ENCODE measurements at places on chromosomes 1 and 21.
A peak's percentile ranks its signal among the peaks of the same experiment; 100 is the strongest.

DNA sequence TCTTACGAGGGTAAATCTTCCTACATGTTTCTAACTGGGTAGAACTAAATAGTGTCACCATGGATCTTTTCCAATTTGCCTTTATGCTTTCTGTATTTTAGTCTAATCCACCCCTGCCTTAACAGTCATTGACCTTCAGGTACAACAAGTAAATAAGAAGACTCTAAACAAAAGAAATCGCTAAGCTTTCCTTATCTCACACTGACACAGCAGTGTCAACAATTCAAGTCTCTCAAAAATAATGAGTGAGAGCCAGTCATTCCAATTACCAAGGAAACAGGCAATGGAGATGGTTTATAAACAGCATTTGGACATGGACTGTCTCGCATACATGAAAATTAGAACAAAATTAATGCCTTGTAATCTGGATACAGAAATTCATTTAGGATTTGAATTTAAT lies 365.8 kb downstream of the VAV3 start:
- no peak for DNase-seq

DNA sequence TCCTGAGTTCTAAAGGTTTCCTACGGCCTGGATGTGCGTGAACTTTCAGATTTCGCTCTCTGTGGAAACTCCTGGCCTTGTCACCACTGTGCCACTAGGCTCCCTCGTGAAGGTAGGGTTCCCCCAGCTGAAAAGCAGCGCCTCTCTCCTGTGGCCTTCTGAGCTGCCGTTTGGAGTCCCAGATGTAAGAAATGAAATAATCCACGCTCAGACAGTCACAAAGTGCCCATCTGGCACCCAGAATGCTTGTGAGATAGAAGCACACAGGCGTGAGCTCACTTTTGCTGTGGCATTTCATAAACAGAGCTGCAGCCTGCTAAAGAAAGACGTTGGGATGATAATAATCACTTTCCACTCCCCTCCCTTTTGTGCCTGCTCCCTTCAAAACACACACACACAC lies 65.8 kb downstream of the LMO4 start:
- peak; percentile 8 for DNase-seq

DNA sequence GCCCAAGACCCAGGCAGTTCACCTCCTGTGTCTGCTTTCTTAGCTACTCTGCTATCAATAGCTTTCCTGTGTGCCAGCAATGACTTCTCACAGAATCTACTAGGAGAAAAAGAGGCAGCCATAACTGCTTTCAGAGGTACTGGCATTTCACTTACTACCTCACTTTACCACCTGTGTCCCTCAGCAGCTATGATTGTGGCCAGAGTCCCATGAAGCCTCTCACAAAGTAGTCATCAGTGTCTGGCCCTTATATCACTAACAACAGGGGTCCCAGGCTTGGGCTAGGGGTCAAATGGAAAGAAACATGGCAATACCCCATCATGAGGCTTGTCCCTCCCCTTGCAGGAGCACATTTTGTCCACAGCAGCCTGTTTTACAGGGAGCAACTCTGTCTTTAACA lies 62.7 kb upstream of the EPS8L3 start:
- no peak for DNase-seq

GRCh38 chr1:59831529-59831928 lies 16.8 kb downstream of the HOOK1 start:
- DNase-seq: no peak

DNA sequence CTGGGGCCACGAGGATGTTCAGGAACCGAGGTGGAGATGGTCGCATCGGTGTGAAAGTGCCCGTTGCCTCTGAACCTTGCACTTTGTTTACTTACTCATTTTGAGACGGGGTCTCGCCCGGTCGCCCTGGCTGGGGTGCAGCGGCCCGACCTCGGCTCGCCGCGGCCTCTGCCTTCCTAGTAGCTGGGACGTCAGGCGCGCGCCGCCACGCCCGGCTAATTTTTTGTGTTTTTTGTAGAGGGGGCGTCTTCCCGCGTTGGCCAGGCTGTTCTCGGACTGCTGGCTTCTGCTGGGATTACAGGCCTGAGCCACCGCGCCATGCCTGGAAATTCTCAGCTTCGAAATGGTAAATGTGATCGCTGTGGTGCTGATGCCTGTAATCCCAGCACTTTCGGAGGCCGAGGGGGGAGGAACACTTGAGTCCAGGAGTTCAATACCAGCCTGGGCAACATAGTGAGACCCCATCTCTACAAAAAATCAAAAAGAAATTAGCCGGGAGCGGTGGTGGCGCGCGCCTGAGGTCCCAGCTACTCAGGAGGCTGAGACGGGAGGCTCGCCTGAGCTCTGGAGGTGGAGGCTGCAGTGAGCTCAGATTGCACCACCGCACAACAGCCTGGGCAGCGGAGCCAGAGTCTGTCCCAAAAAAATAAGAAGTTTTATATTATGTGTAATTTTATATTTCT lies 684 bp upstream of the MRPL20 start:
- peak; percentile 27 for DNase-seq

GRCh38 chr1:86201311-86201710 lies 44.7 kb upstream of the COL24A1 start:
- no peak for DNase-seq

- DNase-seq: no peak
Measured at GRCh38 chr1:115170961-115171392, 81.7 kb upstream of the TSPAN2 start.

DNA sequence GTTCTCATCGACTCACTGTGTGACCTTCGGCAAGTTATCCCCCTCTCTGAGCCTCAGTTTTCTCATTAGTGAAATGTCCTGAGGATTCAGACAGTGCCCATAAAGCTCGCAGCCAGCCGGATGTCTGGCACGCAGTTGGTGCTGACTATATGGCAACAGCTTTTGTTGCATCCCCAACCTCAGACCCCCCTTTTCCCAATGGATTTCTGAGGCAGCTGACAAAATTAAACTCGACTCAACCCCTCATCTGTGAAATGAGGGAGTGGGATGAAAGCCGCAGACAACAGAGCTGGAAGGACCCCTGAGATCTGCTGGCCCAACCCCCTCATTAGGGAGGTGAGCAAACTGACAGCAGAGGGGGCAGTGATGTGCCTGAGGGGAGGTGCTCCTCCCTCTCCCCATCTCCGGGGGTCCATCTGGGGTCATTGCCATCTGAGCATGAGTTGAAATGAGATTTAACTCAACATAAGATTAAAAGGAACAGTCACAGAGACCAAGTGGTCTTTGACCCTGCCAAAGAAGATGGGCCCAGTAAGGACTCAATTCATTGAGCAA lies 40.4 kb downstream of the NKAIN1 start:
- no peak for DNase-seq

- peak; percentile 17 for DNase-seq
Measured at GRCh38 chr21:38114717-38115333, 142.0 kb upstream of the KCNJ15 start.

DNA sequence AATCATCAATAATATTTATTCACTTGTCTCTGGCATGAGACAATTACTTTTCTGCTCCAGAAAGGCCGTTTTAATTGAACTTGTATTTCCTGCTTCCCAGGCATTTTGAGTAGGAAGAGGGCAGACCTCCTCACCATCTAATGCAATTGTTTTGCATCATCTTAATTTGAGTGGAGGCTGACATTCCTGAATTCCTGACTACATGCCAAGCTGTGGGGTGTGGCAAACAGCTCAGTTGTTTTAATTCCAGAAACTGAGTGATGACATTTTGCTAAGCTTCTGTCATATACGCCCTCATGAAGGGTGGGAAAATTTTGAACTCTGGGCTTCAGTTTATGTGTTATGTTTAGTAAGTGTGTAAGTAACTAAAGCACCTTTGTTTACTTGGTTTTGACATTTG lies 125.4 kb upstream of the USP25 start:
- no peak for DNase-seq

DNA sequence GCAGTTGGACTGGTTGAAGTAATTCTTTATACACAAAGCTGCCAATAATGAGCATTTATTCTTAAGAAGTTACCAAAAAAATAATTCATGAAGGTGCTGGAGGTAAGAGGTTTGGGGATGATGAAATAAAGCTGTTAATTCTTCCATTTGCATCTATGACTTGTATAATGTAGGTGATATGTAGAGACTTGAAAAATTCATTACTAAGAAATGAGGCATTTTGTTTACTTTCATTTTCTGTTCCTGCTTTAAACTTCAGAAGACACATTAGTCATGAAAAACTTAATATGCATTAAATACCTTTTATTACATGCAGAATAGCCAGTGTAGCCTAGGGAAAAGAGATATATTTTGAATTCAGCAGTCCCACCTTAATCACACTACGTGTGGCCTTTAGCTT lies 214.2 kb downstream of the SLC44A5 start:
- peak; percentile 22 for DNase-seq

DNA sequence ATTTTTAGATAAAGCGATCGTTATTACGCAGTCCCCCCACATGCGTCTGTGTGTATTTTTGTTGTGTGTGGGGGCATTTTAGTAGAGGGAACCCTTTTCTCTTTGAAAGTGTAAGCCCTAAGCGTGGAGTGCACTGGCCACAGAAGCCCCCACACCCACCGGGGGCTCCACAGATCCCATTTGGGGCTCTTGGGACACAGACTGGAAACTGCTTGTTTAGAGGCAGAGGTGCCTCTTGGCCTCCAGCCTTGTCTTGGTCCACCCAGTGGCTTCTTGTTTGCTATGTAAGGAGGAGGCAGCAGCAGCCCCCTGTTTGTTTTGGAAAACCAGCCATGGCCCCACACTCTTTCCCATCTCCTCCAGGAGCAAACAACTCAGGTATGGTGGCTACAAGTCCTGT lies 42.8 kb downstream of the SLC37A1 start:
- no peak for DNase-seq

DNA sequence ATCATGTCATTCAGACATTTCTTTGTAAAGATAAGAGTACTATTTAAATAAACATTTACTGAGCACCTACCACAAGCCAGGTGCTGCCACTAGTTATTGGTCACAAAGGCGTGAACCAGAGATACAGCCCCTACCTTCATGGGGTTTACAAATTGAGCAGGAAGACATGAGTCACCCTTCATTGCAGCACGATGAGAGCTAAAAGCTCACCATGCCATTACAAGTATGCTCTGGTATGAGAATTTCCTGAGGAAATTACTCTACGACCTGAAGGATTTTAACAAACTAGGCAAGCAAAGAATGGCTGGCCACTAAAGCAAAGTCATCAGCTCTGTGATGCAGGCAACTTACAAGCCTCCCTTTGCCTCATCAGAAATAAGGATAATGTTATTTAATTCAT lies 346.8 kb downstream of the BRINP2 start:
- DNase-seq: no peak

DNA sequence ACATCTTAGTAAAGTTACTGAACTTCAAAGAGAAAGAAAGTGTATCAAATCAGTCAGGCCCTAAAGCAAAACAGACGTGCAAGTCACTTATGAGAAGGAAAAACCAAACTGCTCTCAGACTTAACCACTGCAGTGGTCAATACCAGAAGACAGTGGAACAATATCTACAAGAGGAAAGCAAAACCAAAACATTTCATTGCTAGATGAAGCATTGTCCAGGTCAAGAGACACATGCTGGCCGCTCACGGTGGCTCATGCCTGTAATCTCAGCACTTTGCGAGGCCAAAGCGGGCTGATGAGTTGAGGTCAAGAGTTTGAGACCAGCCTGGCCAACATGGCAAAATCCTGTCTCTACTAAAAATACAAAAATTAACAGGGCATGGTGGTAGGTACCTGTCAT lies 82.0 kb upstream of the MROH9 start:
- DNase-seq: peak; percentile 31

DNA sequence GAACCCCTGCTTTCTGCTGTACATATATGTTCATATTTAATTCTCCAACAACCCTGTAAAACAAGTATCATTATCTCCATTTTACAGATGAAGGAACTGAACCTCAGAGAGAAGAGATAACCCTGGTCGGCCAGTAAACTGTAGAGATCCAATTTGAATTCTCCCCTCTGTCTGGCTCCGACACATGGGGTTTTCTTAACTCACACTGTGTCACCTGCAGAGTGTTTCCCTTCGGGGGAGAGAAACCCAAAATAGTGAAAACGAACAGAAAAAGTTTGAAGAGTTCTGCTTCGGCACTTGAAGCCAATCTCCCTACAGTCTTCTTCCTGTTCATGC lies 17.4 kb upstream of the BCAR3 start:
- peak; percentile 50 for DNase-seq

GRCh38 chr1:201192261-201192788 lies 1.7 kb downstream of the IGFN1 start:
- no peak for DNase-seq

DNA sequence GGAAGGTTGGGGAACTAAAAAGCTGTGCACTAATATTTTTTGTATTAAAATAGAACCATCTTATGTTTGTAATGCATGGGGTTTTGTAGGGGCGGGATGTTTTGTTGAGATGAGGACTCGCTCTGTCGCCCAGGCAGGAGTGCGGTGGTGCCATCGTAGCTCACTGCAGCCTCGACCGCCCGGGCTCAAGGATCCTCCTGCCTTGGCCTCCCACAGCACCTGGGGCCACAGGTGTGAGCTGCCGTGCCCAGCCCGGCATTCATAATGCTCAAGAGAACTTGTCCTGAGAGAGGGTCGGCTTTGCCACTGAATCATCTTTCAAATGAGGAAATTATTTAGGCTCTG lies 3.0 kb upstream of the C1orf159 start:
- DNase-seq: no peak

DNA sequence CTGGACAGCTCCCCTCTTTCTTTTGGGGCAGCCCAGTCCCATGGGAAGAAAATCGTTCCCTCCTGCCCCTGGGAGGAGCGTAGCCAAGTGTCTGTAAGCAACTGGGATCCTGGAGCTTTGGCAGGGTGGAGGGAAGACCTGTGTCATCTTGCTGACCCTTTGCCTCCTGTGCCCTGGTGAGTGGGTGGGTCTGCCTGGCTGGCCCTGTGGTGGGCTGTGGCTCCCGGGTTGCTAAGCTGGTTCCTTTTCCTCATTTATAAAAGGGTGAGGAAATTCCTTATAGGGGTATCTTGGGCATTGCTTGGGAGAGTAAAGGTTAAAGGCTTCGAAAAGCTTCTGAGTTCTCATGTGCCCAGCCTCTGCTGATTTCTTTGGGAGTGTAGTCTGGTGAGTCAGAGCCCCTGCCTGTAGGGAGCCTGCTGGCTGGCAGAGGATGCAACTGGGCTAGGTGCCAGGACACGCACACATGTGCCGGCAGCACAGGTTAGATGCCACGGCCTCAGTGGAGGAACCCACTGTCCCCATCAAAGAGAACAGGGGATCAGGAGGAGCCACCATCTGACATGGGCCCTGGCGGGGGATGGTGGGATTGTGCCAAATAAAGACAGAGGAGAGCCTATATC lies 85.2 kb downstream of the ARHGEF10L start:
- no peak for DNase-seq
